Right atrium auricular region (tissue), 2 donors: ENCODE measurements at places on chromosomes 12 and 14.

DNA sequence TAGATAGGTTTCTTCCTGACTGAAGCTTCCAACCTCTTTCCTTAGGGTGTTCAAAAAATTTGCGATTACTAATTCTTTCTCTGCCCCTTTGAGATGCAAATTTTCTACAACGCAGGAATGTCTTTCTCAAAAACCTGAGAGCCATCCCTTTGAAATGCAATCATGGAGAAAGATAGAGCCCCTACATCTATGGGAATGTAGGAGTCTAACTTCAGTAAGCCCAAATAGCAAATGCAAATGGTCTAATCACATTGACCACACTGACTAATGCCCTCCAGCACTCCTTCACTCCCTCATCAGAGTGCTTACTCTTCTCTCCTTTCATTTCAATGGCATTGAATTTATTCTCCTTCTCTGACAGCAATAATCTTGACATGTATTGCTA, 107.1 kb downstream of the SLC6A15 start:
- no peak overlapping the region for H3K4me3 ChIP-seq
- no peaks in the 10 kb centered on the region for H3K27me3 ChIP-seq
- no peaks in the 10 kb centered on the region for H3K4me1 ChIP-seq
- H3K36me3 ChIP-seq: no peaks in the 10 kb centered on the region
- no peak for DNase-seq
- no peak overlapping the region for H3K27ac ChIP-seq

- DNase-seq: no peak
- H3K36me3 ChIP-seq: no peaks in the 10 kb centered on the region
- peaks cover 20% of the 10 kb centered on the region for H3K4me1 ChIP-seq
Measured at GRCh38 chr14:103089386-103090335, 4.9 kb upstream of the EXOC3L4 start.

GRCh38 chr12:41576925-41577324, 388.8 kb downstream of the PDZRN4 start:
- no peak overlapping the region for H3K27ac ChIP-seq
- H3K4me1 ChIP-seq: no peaks in the 10 kb centered on the region
- DNase-seq: no peak
- H3K36me3 ChIP-seq: no peaks in the 10 kb centered on the region
- H3K4me3 ChIP-seq: no peak overlapping the region

GRCh38 chr14:71855399-71856036, 76.7 kb upstream of the RGS6 start:
- no peaks in the 10 kb centered on the region for H3K4me1 ChIP-seq
- DNase-seq: peak; percentile 68
- no peaks in the 10 kb centered on the region for H3K36me3 ChIP-seq
- no peak overlapping the region for H3K27ac ChIP-seq
- no peak overlapping the region for H3K4me3 ChIP-seq

GRCh38 chr12:103975368-103975767, 9.7 kb downstream of the TDG start:
- no peaks in the 10 kb centered on the region for H3K4me1 ChIP-seq
- H3K27ac ChIP-seq: no peak overlapping the region
- H3K27me3 ChIP-seq: no peaks in the 10 kb centered on the region

DNA sequence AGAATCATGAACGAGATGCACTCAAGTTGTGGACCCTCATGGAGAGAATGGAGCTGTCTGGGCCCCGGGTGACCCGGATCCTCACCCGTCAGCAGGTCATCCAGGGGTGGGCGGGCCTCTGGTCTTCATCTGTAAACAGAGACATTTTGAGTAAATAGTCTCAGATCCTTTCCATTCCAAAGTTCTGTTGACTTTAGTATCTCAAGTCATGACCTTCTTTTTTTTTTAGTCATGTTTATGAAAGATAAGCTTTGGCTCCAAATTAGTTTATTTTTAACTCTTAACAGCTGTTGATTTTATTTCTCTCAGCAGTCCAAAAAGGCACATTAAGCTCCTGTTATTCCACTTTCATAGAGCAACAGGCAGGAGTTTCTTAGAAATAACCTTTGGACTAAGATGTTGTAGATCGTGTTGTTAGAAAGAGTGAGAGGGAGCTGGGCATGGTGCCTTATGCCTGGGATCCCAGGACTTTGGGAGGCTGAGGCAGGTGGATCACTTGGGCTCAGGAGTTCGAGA, 48.9 kb upstream of the AMN start:
- peaks cover 12% of the 10 kb centered on the region for H3K36me3 ChIP-seq
- DNase-seq: no peak
- no peak overlapping the region for H3K4me3 ChIP-seq
- no peaks in the 10 kb centered on the region for H3K27me3 ChIP-seq
- H3K4me1 ChIP-seq: peaks cover 13% of the 10 kb centered on the region
- H3K27ac ChIP-seq: no peak overlapping the region

GRCh38 chr12:124694846-124695497, 127.6 kb upstream of the NCOR2 start:
- H3K4me1 ChIP-seq: no peaks in the 10 kb centered on the region
- H3K36me3 ChIP-seq: no peaks in the 10 kb centered on the region
- DNase-seq: peak; percentile 86
- peak overlapping the region; percentile 48 for H3K27ac ChIP-seq
- H3K27me3 ChIP-seq: no peaks in the 10 kb centered on the region
- H3K4me3 ChIP-seq: no peak overlapping the region

- no peaks in the 10 kb centered on the region for H3K4me1 ChIP-seq
- H3K27ac ChIP-seq: no peak overlapping the region
- H3K4me3 ChIP-seq: no peak overlapping the region
- no peaks in the 10 kb centered on the region for H3K36me3 ChIP-seq
Measured at GRCh38 chr12:47343684-47344567, 264.2 kb upstream of the AMIGO2 start.

GRCh38 chr14:24713404-24713803, 79.4 kb upstream of the GZMB start:
- DNase-seq: no peak
- H3K36me3 ChIP-seq: no peaks in the 10 kb centered on the region
- no peaks in the 10 kb centered on the region for H3K27me3 ChIP-seq

DNA sequence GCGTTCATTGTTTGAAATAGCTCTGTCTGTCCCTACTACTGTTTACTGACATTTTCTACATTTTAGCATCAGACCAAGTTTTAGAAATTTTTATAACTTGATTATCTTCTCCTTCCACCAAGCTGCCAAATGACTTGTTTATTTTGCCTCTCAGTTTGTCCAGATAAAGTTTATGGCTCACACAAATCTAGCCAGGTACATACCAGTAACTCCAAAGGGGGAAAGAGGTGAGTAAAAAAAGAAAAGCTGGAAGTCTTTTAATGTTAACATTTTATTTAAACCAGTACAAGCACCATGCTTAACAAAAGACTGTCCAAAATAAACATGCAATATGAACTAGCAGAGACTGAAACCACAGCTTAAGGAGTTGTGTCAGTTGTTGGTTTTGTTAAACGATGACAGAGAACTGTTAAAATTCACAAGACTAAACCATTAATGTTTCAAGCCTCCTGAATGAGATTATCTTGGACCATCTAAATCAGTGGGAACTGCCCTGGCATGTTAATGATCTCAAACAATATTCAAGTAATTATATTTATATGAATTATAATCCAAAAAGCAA, 14.5 kb downstream of the GMFB start:
- no peaks in the 10 kb centered on the region for H3K4me1 ChIP-seq
- no peak overlapping the region for H3K4me3 ChIP-seq
- H3K27me3 ChIP-seq: no peaks in the 10 kb centered on the region
- no peak overlapping the region for H3K27ac ChIP-seq

- no peak for DNase-seq
- H3K36me3 ChIP-seq: no peaks in the 10 kb centered on the region
- no peak overlapping the region for H3K4me3 ChIP-seq
Measured at GRCh38 chr12:28699029-28699428, 450.0 kb upstream of the FAR2 start.

GRCh38 chr12:126210026-126210425, 1144.8 kb downstream of the AACS start:
- H3K36me3 ChIP-seq: no peaks in the 10 kb centered on the region
- no peaks in the 10 kb centered on the region for H3K4me1 ChIP-seq
- no peaks in the 10 kb centered on the region for H3K27me3 ChIP-seq
- no peak overlapping the region for H3K27ac ChIP-seq
- H3K4me3 ChIP-seq: no peak overlapping the region
- DNase-seq: no peak

DNA sequence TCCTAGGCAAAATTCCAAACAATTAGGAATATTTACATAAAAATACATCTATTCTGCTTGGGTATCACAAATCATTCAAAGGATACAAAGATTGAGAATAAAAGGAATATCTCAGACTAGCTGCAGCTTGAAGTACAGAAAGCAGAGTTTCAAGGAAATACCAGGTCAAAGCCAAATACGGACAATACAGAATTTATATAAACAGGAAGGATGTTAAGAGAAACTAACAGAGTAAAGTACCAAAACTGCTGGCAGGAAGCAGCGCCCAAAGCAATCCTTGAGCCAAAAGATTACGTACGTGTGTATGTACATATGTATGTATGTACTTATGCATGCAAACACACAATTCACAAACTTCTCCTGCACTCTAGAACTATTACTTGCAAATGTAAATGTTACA, 86.6 kb downstream of the PPP1R12A start:
- no peaks in the 10 kb centered on the region for H3K4me1 ChIP-seq
- H3K27ac ChIP-seq: no peak overlapping the region
- H3K4me3 ChIP-seq: no peak overlapping the region
- H3K36me3 ChIP-seq: peaks cover 14% of the 10 kb centered on the region
- H3K27me3 ChIP-seq: no peaks in the 10 kb centered on the region

DNA sequence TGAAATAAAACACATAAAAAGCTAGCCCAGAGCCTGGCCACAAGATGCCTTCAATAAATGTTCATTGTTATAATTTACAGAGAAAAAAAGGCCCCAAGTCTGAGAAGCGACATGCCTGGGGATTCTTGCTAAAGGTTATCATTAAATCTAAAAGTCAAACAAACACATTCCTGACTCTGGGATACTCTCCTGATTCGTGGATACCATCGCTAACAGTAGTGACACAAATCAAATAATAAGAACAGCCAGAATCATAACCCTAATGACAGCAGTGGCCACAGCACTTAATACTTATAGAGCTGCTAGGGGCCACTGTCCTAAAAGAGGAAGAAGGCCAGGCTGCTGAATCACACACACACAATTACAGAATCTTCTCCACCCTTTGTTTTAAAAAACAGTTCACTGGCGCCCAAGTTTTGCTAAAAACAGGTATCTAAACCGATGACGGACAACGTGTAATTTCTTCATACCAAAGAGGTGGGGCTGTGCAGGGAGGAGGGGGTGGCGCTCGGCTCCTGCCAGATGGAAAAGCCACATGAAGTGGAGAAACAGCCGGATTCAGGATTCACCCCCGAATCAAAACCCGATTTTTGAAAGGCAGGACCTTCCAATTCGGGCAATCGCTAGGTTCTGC, 1.2 kb downstream of the CLIP1 start:
- H3K4me1 ChIP-seq: peaks cover 26% of the 10 kb centered on the region
- DNase-seq: peak; percentile 74
- peak overlapping the region; percentile 95 for H3K4me3 ChIP-seq
- H3K36me3 ChIP-seq: no peaks in the 10 kb centered on the region
- H3K27ac ChIP-seq: peak overlapping the region; percentile 98

DNA sequence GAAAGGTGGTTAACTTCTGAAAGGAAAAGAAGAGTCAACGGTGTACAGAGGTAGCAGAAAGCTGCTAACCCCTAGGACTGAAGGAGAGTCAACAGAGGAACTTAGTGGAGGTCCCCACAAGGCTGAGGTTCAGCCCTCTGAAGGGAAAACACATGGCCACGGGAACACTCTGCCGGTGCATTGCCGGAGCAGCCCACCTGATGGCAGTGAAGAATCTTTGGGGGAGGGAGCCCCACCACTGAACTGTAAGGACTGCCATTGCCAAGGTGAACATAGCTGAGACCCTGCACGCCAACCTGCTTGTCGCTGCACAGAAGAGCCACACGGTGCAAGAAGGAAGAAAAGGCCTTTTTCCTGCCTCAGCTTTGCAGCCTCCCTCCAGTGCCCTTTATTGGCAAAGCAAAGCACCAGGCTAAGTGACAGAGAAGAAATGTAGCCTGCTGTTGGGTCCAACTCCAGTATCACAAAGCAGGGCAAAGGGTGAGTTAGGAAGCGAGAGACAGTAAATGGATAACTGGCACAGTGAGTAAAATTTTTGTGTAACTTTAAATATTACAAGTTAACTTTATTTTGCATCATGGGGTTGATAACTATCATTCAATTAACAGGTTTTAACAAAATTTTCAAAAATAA, 76.9 kb downstream of the LIN52 start:
- H3K36me3 ChIP-seq: no peaks in the 10 kb centered on the region
- no peaks in the 10 kb centered on the region for H3K27me3 ChIP-seq
- no peak overlapping the region for H3K27ac ChIP-seq
- no peak for DNase-seq

DNA sequence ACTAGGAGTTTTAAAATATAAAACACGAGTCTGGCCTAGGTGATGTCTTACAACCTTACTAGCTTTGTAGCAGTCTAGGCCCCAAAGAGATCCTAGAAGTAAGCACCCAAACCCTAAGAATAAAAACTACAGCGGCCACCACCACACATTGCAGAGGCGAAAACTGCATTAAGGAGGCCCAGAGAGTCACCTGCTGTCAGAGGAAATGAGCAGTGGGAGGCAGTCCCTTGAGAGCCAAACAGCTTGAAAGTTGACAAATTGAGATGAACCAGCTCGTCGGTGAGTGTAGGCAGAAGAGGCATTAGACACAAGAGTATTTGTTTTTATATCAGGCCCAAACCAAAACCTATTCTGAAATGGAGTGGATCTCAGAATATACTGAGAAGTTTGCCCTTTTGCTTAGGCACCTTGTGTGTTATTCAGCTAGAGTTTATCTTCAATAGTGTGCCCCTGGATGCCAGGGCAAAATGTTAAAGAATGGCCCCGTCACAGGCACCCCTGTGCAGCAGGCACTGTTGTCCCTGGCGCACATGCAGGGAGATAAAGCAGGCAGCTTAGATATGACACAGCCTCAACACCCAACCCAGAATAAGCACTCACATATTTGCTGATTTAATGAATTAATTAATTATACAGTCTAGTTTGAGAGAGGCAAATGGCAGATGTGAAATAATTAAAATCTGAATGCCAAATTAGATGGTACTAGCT, 56.7 kb downstream of the TTC7B start:
- H3K27me3 ChIP-seq: no peaks in the 10 kb centered on the region
- H3K4me3 ChIP-seq: no peak overlapping the region
- H3K27ac ChIP-seq: peak overlapping the region; percentile 95
- DNase-seq: peak; percentile 55

GRCh38 chr14:36944307-36945010, 227.9 kb downstream of the SLC25A21 start:
- no peak for DNase-seq
- no peaks in the 10 kb centered on the region for H3K4me1 ChIP-seq
- no peak overlapping the region for H3K4me3 ChIP-seq
- H3K36me3 ChIP-seq: no peaks in the 10 kb centered on the region

GRCh38 chr14:68666236-68666635, 126.6 kb downstream of the ZFP36L1 start:
- no peak for DNase-seq
- H3K27ac ChIP-seq: peak overlapping the region; percentile 52
- no peaks in the 10 kb centered on the region for H3K36me3 ChIP-seq
- peaks cover 3% of the 10 kb centered on the region for H3K4me1 ChIP-seq
- H3K27me3 ChIP-seq: no peaks in the 10 kb centered on the region
